ENCODE measurements at places on chromosomes 5 and 9. TPM values are rescaled to one million over a fixed set of nuclear protein-coding genes. Genes with fewer than 3 reads are reported as not detected.
A peak's percentile ranks its signal among the peaks of the same experiment; 100 is the strongest.

Gene SAXO1
- total RNA-seq, result 0.42 TPM

Gene PCDHB12
- total RNA-seq, result not detected

Gene PDCD1LG2
- 0.44 TPM for total RNA-seq

Gene PCDHGC3
- not detected for total RNA-seq

Gene IL3
- total RNA-seq, result not detected

Gene SH3TC2
- not detected for total RNA-seq

Gene CDH10
- not detected for total RNA-seq

DNA sequence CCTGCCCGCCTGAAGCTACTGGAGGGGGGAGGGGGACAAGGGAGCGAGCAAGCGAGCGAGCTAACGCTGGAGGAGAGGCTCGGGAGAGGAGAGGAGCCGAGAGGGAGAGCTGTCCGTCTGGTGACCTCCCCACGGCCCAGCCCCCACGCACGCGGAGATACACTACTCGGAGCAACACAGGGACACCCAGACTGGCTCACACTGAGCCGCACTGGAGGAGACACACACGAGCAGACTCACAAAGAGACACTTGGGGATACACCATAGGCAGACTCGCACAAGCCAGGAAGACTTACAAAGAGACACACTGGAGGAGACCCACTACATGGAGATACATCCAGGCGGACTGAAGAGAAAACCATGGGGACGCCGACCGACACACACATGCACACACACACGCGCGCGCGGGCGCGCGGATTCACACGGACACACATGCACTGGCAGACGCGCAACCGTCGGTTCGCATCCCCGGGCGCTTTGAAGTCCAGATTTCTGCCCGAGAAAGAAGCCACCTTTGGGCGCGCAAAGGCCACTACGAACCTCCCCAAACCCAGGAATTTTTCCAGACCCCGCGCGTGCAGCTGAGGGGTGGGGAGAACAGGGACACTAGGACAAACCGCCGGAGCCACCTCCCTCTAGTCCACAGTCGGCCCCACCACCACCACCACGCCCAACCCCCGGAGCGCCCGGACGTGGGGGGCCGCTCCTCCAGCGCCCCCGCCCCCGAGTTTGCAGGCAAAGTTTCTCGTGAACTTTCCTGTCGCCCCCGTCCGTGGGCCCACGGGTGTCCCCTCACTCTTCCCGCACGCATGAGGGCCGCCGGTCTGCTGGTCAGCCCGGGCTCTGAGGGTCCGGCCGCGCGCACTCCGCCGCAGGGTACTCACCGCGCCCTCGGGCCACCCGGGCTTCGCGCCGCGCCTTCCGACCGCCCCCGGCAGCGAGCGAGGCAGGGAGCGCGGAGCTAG is 571 bp downstream of the CNTFR start:
- H3K4me3 ChIP-seq, result peak overlapping the region; percentile 53
- H3K27me3 ChIP-seq, result peaks cover 85% of the 10 kb centered on the region
- no peak overlapping the region for H3K27ac ChIP-seq
- H3K36me3 ChIP-seq, result no peaks in the 10 kb centered on the region

GRCh38 chr5:77028631-77029375 is 1.4 kb upstream of the AGGF1 start:
- H3K4me1 ChIP-seq, result peaks cover 20% of the 10 kb centered on the region
- no peak overlapping the region for H3K27ac ChIP-seq
- no peak for DNase-seq
- peaks cover 3% of the 10 kb centered on the region for H3K27me3 ChIP-seq

DNA sequence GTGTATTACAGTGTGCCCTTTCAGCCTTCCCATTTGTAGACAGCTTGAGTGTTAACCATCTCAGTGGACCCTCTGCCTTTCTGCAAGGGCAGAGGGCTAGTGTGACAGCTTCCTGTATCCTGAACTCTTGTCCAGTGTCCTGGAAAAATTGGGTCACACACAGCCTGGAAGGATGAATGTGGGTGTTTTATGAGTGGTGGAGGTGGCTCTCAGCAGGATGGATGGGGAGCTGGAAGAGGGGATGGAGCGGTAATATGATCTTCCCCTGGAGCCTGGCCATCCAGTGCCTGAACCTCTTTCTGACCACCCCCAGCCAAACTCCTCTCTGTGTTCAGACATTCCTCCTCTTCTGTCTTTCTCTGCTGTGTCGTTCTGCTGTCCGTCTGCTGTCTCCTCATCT is 113.0 kb downstream of the KIF4B start:
- H3K4me3 ChIP-seq, result no peak overlapping the region
- H3K27ac ChIP-seq, result no peak overlapping the region

DNA sequence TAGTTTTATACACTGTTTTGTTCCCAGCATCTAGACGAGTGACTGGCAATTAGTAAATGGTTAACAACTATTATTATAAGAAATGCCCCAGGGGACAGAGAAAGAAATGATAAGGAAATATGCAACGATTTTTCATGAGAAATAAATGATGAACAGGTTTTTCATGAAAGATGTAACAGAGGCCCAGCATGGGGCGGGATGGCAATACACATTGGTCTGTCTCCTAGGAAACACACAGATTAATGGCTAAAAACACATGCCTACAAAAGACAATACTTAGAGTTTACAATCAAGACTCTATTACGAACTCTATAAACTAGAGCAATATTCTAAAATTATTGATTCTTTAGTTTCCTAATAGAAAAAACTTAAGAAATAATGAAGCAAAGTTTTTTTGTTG is 441.5 kb upstream of the CDH9 start:
- DNase-seq, result no peak
- H3K27ac ChIP-seq, result no peak overlapping the region
- H3K36me3 ChIP-seq, result no peaks in the 10 kb centered on the region
- no peaks in the 10 kb centered on the region for H3K4me1 ChIP-seq
- H3K4me3 ChIP-seq, result no peak overlapping the region

DNA sequence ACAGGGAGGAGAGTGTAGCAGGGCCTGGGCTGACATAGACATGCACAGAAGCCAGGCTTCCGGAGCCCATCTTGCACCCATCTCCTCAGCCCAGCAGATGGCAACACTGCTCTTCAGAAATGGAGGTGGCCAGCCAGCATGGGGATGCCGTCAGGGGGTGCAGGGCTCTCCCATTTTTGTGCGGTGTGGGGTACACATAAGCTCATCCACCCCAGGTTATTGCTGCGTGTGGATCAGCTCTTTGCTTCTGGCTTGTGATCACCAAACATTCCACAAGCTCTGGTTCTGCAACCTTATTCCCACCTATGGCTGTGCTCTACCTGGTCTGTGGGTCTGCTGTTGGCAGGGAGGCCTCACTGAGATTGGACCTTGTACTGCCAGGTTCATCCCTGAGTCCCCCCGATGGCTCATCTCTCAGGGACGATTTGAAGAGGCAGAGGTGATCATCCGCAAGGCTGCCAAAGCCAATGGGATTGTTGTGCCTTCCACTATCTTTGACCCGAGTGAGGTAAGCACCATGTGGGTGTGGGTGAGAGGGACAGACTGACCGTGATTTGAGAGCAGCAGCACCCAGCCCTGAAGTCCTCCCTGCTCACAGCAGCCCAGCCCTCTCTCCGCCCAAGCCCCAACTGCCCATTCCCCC is 17.3 kb downstream of the SLC22A5 start:
- peaks cover 40% of the 10 kb centered on the region for H3K4me1 ChIP-seq
- DNase-seq, result peak; percentile 79
- peaks cover 2% of the 10 kb centered on the region for H3K36me3 ChIP-seq
- peak overlapping the region; percentile 69 for H3K27ac ChIP-seq
- peak overlapping the region; percentile 12 for H3K4me3 ChIP-seq

DNA sequence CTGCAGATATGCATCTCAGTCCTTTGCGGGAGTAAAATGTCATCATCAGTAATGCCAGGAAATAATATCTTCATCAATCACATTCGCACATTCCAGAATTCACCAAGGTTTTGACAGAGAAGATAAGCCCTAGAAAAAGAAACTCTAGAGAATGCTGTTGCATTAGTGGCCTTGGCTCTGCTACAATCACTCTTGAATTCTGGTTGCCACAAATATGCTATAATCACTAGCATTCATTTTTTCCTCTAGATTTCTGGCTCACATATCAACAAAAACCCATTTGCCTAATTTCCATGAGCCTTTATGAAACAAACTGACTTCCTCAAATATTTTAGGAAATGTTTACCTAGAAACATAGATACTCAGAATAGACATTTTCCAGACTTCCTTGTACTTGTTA is 653.4 kb downstream of the ANXA1 start:
- no peaks in the 10 kb centered on the region for H3K27me3 ChIP-seq
- no peak overlapping the region for H3K4me3 ChIP-seq

GRCh38 chr9:248278-248961 is 33.8 kb downstream of the DOCK8 start:
- peaks cover 37% of the 10 kb centered on the region for H3K36me3 ChIP-seq
- H3K27me3 ChIP-seq, result no peaks in the 10 kb centered on the region
- DNase-seq, result no peak
- peak overlapping the region; percentile 83 for H3K27ac ChIP-seq

DNA sequence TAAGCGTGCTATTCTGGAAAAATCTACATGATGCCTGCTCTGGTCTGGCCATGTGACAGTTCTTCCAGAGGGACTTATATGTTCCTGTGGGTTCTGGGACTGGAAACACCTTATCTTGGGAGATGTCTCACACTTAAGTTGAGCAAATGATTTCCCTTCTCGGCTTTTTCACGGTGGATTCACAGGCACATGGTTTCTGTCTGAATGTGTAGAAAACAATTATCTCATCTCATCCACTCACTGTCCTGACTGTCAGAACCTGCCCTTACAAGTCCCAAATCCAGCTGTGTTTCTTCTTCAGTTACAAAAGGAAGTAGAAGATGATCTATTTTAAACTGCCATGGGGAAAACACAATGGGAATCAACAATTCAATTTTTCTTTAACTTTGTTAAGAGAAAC is 184.0 kb downstream of the SYK start:
- no peak overlapping the region for H3K4me3 ChIP-seq
- H3K36me3 ChIP-seq, result no peaks in the 10 kb centered on the region
- H3K27me3 ChIP-seq, result peaks cover under 1% of the 10 kb centered on the region
- H3K27ac ChIP-seq, result no peak overlapping the region
- no peak for DNase-seq
- H3K4me1 ChIP-seq, result no peaks in the 10 kb centered on the region

DNA sequence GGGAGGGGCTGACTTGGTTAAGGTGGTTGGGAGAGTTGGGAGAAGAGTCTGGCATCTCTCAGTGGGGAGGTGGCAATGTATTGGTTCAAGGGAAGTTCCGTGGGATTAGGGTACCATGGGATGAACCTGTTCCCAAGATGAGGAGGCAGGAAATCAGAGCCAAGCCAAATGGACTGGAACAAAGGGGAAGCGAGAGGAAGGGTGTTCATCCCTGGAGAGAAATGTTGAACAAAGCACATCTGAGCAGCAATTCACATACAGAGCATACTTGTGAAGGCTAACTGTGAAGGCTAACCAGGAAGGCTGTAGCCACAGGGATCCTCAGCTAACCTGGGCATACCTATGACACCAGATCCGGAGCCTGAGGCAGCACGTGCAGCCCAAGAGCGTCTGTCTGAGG is 214.0 kb downstream of the MCTP1 start:
- peaks cover 6% of the 10 kb centered on the region for H3K4me1 ChIP-seq
- H3K36me3 ChIP-seq, result no peaks in the 10 kb centered on the region
- peaks cover 3% of the 10 kb centered on the region for H3K27me3 ChIP-seq
- H3K27ac ChIP-seq, result no peak overlapping the region
- H3K4me3 ChIP-seq, result no peak overlapping the region

GRCh38 chr9:21833090-21833801 is 30.8 kb downstream of the MTAP start:
- no peak overlapping the region for H3K4me3 ChIP-seq
- DNase-seq, result no peak
- H3K27me3 ChIP-seq, result no peaks in the 10 kb centered on the region
- H3K27ac ChIP-seq, result no peak overlapping the region
- H3K4me1 ChIP-seq, result peaks cover 13% of the 10 kb centered on the region

GRCh38 chr5:143619040-143619439 is 192.9 kb upstream of the HMHB1 start:
- H3K4me1 ChIP-seq, result no peaks in the 10 kb centered on the region
- DNase-seq, result no peak
- H3K4me3 ChIP-seq, result no peak overlapping the region
- peaks cover 3% of the 10 kb centered on the region for H3K36me3 ChIP-seq
- peaks cover 9% of the 10 kb centered on the region for H3K27me3 ChIP-seq

DNA sequence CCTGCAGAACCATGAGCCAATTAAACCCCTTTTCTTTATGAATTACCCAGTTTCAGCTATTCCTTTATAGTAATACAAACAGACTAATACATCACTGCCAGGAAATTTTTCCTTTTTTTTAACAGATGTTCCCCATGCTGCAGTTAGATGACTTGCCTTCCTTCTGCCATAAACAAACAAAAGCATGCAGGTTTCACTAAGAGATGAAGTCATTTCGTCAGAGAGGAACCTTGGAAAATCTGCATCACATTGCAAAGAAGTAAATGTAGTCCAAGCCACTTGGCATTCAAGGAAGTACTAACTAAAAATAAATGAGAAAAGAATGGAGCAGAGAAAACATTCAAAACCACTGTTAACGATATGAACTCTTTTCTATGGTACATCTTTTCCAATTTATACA is 194.1 kb upstream of the EFNA5 start:
- no peak overlapping the region for H3K27ac ChIP-seq
- no peaks in the 10 kb centered on the region for H3K27me3 ChIP-seq
- no peaks in the 10 kb centered on the region for H3K4me1 ChIP-seq
- DNase-seq, result no peak
- H3K36me3 ChIP-seq, result peaks cover 6% of the 10 kb centered on the region
- H3K4me3 ChIP-seq, result no peak overlapping the region

DNA sequence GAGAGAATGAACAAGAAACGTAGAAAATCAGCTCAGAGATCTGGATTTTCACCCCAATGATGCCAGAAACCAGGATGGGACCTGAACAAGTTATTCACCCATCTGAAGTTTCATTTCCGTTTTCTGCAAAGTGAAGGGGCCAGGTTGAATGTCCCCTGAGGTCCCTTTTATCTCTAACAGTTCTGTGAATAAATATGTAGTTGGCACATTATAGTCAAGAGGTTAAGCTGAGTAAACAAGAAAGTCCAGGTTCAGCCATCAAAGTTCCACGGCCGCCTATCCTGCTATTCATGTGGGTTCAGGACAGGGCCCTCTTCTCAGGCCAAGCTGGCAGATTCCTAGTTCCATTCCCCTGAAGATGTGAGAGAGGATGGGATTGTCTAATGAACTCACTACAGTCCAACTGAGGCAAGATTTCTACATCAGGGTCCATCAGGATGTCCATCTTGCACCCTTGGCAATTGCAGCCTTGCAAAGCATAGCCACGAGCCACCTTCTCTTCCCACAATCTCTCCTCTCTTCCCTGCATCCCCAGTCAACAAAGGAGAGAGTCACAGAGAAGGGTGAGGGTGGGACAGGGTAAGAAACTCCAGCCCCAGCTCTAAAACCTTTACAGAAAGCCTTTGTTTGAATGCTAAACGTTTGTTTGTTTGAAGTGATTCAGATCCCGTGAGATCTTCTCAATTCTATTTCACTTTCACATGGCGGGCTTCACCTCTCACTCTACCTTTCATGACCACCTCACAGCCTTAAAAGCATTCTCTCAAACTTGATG is 311.0 kb downstream of the SLIT3 start:
- H3K27me3 ChIP-seq, result peaks cover 4% of the 10 kb centered on the region
- no peaks in the 10 kb centered on the region for H3K36me3 ChIP-seq
- no peak for DNase-seq
- no peak overlapping the region for H3K4me3 ChIP-seq

GRCh38 chr5:173853370-173854131 is 34.6 kb upstream of the CPEB4 start:
- H3K27ac ChIP-seq, result no peak overlapping the region
- peaks cover 4% of the 10 kb centered on the region for H3K4me1 ChIP-seq
- no peaks in the 10 kb centered on the region for H3K36me3 ChIP-seq
- no peak for DNase-seq
- H3K4me3 ChIP-seq, result no peak overlapping the region

GRCh38 chr5:1508659-1509290 is 15.0 kb downstream of the LPCAT1 start:
- H3K36me3 ChIP-seq, result no peaks in the 10 kb centered on the region
- no peak overlapping the region for H3K27ac ChIP-seq
- peaks cover 5% of the 10 kb centered on the region for H3K4me1 ChIP-seq
- no peak overlapping the region for H3K4me3 ChIP-seq
